Left ventricle myocardium inferior (tissue), 1 donor: ENCODE measurements at places on chromosomes 1 and 21. TPM values are rescaled to one million over a fixed set of nuclear protein-coding genes. Genes with fewer than 3 reads are reported as not detected.

GRCh38 chr1:21963477-21964217 lies 13.2 kb upstream of the CELA3B start:
- H3K36me3 ChIP-seq: no peaks in the 10 kb centered on the region
- peaks cover 23% of the 10 kb centered on the region for H3K4me1 ChIP-seq
- peak; percentile 75 for DNase-seq
- no peak overlapping the region for H3K4me3 ChIP-seq

DNA sequence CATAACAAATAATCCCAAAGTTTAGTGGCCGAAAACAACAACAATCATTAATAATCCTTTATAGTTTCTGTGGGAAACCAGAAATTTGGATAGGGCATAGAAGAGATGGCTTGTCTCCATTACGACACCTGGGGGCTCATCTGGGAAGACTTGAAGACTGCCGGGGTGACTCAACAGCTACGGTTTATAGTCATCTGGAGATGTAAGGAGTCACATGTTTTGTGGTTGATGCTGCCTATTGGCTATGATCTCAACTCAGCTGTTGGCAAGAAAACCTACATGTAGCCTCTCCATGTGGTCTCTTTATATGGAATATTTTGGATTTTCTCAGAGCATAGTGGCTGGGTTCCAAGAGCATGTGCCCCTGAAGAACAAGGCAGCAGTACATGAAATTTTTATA lies 29.3 kb upstream of the TSPAN2 start:
- DNase-seq: no peak
- H3K27me3 ChIP-seq: peaks cover 13% of the 10 kb centered on the region
- H3K4me1 ChIP-seq: no peaks in the 10 kb centered on the region
- H3K36me3 ChIP-seq: no peaks in the 10 kb centered on the region
- H3K27ac ChIP-seq: no peak overlapping the region

ELAPOR1 gene
- 0.19 TPM for total RNA-seq

POLR3C gene
- 13.4 TPM for total RNA-seq

DDAH1 gene
- total RNA-seq: 10.1 TPM

GRCh38 chr21:35280231-35280630 lies 231.1 kb upstream of the RUNX1 start:
- no peak for DNase-seq
- no peak overlapping the region for H3K27ac ChIP-seq
- H3K4me3 ChIP-seq: no peak overlapping the region
- H3K36me3 ChIP-seq: no peaks in the 10 kb centered on the region

GRCh38 chr1:1123581-1124507 lies 8.0 kb upstream of the C1orf159 start:
- DNase-seq: no peak
- H3K27me3 ChIP-seq: peaks cover 31% of the 10 kb centered on the region
- H3K4me3 ChIP-seq: no peak overlapping the region
- no peak overlapping the region for H3K27ac ChIP-seq

GRCh38 chr1:19079541-19080472 lies 123.3 kb upstream of the IFFO2 start:
- H3K36me3 ChIP-seq: peaks cover 98% of the 10 kb centered on the region
- peak overlapping the region; percentile 75 for H3K27ac ChIP-seq
- DNase-seq: no peak
- peaks cover 33% of the 10 kb centered on the region for H3K4me1 ChIP-seq
- no peak overlapping the region for H3K4me3 ChIP-seq
